H1 (cell line): ENCODE measurements at places on chromosomes 11 and 22.
A peak's percentile ranks its signal among the peaks of the same experiment; 100 is the strongest.

- DNase-seq: no peak
- H3K27me3 ChIP-seq: no peaks in the 10 kb centered on the region
- peaks cover 33% of the 10 kb centered on the region for H3K4me1 ChIP-seq
- no peaks in the 10 kb centered on the region for H3K36me3 ChIP-seq
- H3K27ac ChIP-seq: no peak overlapping the region
Measured at GRCh38 chr11:72738199-72739141, 13.7 kb downstream of the ARAP1 start.

DNA sequence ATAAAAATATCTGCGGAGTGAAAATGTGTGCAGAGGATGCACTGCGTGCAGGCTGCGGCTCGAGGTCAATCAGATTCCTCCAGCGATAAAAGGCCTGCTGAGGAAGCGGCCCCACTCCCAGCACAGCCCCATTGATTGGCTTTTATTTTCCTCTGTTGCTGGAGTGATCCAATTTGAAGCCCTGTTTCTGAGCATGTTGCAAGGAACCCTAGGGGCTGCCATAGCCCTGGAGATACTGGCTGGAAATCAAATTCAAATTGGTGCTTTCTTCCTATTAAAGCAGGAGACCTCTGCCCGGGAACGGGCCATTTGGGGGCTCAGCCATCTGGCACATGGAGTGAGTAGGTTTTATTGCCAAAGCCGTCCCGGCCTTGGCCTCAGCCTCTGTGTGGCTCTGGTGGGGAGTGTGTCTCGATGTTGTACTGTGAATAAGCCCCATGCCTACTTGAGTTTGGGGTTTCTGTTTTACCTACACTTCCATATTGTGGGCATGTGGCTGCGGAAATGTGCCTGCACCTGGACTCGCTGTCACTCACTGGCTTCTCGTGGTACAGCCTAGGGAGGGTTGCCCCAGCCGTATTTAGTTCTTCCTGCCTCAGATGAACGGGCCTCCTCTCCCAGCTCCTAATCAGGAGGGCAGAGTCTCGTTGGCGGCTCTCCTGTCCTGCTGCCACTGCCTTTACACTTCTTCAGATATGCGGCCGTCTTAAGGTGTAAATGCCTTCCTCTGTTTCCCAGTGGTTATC, 25.6 kb downstream of the PARVB start:
- DNase-seq: no peak
- H3K27me3 ChIP-seq: no peaks in the 10 kb centered on the region
- H3K4me1 ChIP-seq: peaks cover 3% of the 10 kb centered on the region
- H3K4me3 ChIP-seq: no peak overlapping the region
- no peak overlapping the region for H3K27ac ChIP-seq

DNA sequence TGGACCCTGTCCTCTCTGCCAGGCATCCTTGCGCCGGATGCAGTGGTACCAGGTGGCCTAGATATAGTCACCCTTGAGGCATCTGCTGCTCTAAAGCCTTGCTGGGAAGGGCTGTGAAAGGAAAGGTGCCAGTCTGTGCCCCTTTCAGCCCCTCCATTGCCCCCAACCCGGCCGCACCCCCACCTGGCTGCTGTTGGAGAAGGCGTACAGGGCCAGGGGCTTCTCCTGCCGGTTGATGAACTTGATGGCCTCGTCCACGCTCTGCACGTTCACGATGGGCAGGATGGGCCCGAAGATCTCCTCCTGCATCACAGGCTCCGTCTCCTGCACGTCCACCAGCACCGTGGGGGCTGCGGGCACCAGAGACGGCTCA, 10.2 kb downstream of the ALDH3B2 start:
- no peaks in the 10 kb centered on the region for H3K36me3 ChIP-seq
- no peak overlapping the region for H3K4me3 ChIP-seq
- DNase-seq: no peak
- no peak overlapping the region for H3K27ac ChIP-seq
- no peaks in the 10 kb centered on the region for H3K27me3 ChIP-seq

DNA sequence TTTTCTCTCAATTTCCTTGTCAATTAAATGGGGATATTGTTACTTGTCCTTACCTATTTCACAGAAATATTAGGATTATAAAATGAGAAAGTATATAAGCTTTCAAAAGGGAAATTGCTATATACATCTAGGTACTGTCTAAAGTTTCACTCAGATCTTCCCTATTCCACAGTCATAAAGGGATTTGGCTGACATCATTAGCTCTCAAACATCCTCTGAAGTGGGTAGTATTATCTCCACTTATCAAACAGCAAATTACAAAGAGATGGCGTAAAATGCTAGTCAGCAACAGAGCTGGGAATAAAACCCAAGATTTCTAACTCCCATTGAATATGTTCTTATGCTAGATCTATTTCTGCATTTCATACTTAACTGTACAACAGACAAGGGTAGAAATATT, 50.9 kb downstream of the SLC25A17 start:
- H3K27me3 ChIP-seq: no peaks in the 10 kb centered on the region
- H3K36me3 ChIP-seq: peaks cover 20% of the 10 kb centered on the region
- no peak for DNase-seq
- no peak overlapping the region for H3K27ac ChIP-seq
- H3K4me3 ChIP-seq: no peak overlapping the region

DNA sequence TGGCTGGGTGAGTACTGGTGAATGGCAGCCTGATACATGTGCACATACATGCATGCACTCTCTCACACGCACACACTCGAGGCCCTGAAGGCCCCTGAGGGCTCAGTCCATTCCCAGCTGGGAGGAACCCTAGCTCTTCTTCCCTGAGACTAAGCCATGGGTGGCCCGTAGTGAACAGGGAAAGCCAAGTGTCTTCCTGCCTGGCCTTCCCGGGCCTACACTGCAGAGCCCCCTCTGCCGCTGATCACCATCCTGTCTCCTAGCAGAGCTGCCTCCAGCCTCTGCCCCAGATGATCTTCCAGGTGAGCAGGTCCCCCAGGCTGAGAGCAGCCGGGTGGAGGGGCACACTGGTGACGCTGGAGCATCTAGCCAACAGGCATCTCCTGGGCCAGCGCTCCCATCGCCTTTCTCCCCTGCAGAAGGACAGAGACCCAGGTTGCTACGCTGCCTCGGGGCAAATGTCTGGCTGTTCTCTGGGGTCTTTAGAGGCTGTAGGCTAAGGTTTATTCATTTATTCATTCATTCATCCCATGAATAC, 57.3 kb downstream of the CD82 start:
- H3K4me1 ChIP-seq: no peaks in the 10 kb centered on the region; the same call in 1 of the 2 replicates
- no peaks in the 10 kb centered on the region for H3K36me3 ChIP-seq
- peaks cover 9% of the 10 kb centered on the region; the same call in 1 of the 2 replicates for H3K27me3 ChIP-seq
- DNase-seq: peak; percentile 34
- no peak overlapping the region for H3K27ac ChIP-seq

DNA sequence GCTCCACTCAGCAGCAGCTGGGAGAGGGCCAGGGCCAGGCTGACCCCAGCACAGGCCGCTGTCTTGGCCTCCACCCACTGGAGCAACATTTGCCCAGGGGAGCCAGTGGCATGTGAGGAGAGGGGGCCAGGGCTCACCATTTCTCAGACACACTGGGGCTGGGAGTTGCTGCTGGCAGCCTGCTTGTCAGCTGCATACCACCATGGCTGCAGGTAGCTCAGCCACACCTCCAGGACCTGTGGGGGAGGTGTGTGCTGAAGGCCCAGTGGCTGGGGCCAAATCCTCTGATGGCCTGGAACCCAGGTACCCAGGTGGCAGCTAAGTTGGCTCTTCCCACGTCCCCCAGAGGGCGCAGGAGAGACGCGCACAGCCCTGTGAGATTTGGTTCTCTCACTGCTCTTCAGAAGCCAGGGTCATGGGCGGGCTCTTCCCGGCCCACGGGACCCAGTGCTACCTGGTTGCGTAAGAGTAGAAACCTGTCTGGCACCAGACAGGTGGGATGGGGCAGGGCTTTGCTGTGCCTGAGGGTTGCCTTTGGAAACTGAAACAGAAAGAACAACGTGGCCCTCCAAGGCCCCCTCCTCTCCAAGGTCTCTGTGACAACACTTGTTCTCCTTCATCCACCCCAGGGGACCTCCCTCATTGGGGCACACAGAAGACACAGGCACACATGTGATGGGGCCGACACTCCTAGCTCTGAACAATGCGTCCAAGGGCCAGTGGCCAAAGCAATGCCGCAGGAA, 98.8 kb downstream of the MED15 start:
- peak; percentile 83 for DNase-seq
- H3K27ac ChIP-seq: no peak overlapping the region
- peaks cover 20% of the 10 kb centered on the region for H3K4me1 ChIP-seq
- H3K36me3 ChIP-seq: no peaks in the 10 kb centered on the region
- H3K4me3 ChIP-seq: no peak overlapping the region

DNA sequence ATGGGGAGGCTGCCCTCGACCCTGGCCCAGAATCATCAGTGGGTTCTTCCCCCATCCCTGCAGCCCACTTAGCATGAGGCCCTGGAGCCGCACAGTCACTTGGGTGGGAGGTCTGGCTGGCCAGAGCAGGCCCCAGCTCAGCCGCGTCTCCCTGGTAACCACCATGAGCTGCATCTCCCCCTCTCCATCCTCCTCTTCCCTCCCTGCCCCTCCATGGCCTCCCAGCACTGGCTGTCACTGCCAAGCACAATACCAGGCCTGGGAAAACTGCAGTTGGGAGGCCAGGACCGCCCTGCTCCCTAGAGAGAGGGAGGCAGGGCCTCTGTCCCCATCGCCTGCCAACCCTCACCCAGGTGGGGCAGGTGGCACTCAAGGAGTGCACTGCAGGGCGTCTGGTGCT, 8.0 kb downstream of the CSDC2 start:
- H3K27me3 ChIP-seq: no peaks in the 10 kb centered on the region
- DNase-seq: no peak
- no peaks in the 10 kb centered on the region for H3K4me1 ChIP-seq
- H3K27ac ChIP-seq: no peak overlapping the region
- H3K4me3 ChIP-seq: no peak overlapping the region
- H3K36me3 ChIP-seq: no peaks in the 10 kb centered on the region

DNA sequence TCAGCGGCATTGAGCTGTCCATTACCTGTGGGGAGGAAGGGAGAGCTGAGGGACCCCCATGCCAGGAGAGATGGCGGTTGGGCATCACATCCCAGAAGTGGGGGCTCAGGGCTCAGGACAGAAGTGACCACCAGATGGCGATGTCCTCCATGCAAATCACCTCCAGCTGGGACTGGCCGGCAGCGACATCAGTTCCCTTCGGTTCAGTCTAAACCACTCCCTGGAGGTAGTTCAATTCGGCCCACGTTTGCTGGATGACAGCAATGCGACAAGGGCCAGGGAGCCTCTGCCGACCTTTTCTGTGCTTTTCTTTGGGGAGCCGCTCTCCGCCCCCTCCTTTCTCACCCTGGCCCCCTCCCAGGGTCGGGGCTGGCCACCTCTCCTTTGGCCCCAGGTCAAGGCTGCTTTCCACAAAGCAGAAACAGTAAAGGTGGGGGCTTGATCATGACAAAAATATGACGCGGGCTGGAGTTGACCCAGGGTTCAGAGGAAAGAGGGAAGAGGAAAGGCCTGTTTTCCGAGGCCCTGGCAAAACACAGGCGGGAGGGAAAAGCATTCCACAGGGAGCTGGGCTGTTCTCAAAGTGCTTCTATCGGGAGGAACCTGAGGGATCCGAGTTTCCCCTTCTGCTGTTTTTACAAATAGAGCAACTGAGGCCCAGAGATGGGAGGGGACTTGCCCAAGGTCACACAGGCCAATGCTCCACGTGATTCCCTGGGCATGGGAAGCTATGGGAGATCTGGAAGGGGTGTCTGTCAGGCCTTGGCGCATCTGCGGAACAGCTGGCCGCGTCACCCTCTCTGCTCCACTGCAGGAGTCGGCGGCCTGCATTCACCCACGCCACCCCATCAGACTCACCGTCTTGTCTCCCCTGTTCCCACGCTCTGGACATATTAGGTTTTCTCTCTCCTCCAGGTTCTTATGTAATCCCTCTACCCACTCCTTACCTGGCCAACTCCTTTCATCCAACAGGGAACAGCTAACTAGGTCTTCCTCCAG, 54.7 kb downstream of the FBXO7 start:
- no peak overlapping the region for H3K4me3 ChIP-seq
- no peaks in the 10 kb centered on the region; the same call in 1 of the 2 replicates for H3K4me1 ChIP-seq
- no peak overlapping the region for H3K27ac ChIP-seq
- H3K36me3 ChIP-seq: no peaks in the 10 kb centered on the region; the same call in 1 of the 2 replicates
- H3K27me3 ChIP-seq: no peaks in the 10 kb centered on the region

- H3K4me1 ChIP-seq: no peaks in the 10 kb centered on the region
- H3K27me3 ChIP-seq: no peaks in the 10 kb centered on the region
- no peak for DNase-seq
- no peaks in the 10 kb centered on the region; the same call in none of the 2 replicates for H3K36me3 ChIP-seq
- H3K4me3 ChIP-seq: no peak overlapping the region
- H3K27ac ChIP-seq: no peak overlapping the region
Measured at GRCh38 chr11:86274503-86274902, 27.5 kb upstream of the HIKESHI start.

DNA sequence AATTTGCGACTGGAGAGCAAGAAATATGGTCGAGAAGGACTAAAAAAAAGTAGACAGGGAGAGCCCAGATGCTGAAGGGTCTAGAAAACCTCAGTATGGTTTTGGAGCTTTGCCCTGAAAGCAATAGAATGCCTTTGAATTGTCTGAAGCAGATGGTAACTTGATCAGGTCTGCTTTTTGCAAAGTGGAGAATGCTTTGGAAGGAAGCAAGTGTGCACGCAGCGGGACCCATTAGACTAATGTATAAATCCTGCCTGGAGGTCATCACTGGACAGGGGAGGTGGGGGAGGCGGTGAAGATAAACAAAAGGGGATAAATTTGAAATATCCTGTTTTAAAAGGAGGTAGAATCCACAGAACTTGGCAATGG, 757 bp upstream of the HINFP start:
- peaks cover 7% of the 10 kb centered on the region; the same call in 1 of the 2 replicates for H3K36me3 ChIP-seq
- H3K4me3 ChIP-seq: peak overlapping the region; percentile 50
- no peaks in the 10 kb centered on the region for H3K27me3 ChIP-seq

- no peak for DNase-seq
- H3K27me3 ChIP-seq: no peaks in the 10 kb centered on the region
- H3K4me1 ChIP-seq: no peaks in the 10 kb centered on the region; the same call in 1 of the 2 replicates
Measured at GRCh38 chr11:84524422-84525051, 1102.6 kb downstream of the DLG2 start.
